ENCODE measurements at places on chromosomes 1 and 21.

DNA sequence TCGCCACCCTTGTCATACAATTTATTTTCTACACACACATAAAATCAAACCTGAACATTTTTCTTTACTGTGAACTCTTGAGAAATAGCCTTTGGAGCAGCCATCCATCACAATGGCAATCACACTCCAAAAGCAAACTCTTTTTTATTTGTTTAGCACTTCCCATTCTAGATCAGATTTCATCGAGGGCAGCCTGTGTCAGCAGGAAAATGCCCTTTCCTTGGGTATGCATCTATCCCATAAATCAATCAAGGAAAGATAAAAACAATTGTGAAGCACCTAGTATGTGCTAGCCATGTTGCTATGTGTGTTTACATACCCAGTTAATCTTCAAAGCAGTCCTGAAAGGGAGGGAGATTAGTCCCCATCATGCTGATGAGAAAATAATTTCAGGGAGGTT, 484.1 kb upstream of the USP24 start:
- no peak for DNase-seq

DNA sequence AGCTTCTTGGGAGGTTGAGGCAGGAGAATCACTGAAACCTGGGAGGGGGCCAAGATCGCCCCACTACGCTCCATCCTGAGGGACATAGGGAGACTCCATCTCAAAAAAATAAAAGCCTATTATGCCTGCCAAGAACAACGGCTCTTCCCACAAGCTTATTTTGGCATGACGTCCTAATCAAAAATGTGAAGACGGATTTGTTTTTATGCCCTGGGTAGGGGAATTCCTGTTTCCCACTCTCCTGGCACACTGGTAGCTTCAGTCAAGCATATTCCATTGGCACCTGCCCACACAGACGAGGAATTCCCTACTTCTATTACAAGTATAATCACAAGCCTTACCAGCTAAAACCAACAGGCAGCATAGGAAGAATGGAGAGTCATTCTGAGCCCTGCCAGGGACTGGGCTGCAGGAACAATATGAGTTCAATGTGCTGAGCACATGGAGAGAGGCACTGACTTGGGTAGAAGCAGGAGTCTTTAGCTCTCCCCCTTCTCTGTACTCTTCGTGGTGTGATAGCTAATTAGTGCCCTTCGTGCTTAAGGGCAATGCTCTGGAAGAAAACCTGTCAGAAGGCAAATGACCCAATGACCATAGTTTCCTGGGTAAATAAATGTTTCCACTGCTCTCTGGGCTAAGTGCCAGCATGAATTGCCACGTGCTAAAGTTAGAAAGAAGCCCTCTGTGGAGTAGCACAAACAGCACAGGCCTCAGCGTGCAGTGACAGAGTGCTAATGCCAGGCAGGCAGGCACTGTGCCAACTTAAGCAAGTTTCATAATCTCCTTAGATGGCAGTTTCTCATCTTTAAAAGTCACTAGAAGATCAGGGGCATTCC, 16.8 kb downstream of the TNFSF4 start:
- DNase-seq = no peak

DNA sequence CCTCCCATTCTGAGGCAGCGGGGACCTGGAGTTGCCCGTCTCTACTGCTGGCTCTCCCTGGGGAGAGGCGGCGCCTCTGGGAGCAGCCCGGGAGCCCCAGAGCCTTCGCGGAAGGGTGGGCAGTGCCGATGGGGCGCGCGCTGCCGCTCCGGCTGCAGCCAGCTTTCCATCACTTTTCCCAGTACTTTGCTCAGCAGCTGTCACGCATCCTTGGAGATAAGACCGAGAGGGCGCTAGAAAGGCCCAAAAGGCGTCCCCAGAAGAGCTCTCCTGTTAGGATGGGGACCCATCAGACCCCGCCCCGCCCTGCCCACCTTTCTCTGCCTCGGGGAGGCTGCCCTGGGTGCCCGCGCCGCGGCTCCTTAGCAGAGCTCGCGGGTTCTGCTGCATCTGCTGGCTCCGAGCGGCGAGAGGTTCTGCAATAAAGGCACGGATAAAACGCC, 534 bp downstream of the KCNH1 start:
- DNase-seq = peak; percentile 66

- DNase-seq = peak; percentile 78
Observed at GRCh38 chr1:229625071-229625914, 629 bp downstream of the TAF5L start.

GRCh38 chr1:147892216-147892615, 10.4 kb upstream of the GJA8 start:
- DNase-seq = peak; percentile 50

- no peak for DNase-seq
Observed at GRCh38 chr21:42747276-42747701, 93.9 kb downstream of the PDE9A start.

GRCh38 chr1:227911376-227911775, 36.4 kb downstream of the WNT9A start:
- no peak for DNase-seq

GRCh38 chr21:39484711-39485276, 33.0 kb downstream of the SH3BGR start:
- no peak for DNase-seq

GRCh38 chr21:44898851-44899767, 21.6 kb downstream of the ITGB2 start:
- no peak for DNase-seq

- DNase-seq = no peak
Observed at GRCh38 chr1:177517546-177517945, 346.8 kb downstream of the BRINP2 start.

- DNase-seq = no peak
Observed at GRCh38 chr1:55839626-55840025, 624.5 kb upstream of the USP24 start.

DNA sequence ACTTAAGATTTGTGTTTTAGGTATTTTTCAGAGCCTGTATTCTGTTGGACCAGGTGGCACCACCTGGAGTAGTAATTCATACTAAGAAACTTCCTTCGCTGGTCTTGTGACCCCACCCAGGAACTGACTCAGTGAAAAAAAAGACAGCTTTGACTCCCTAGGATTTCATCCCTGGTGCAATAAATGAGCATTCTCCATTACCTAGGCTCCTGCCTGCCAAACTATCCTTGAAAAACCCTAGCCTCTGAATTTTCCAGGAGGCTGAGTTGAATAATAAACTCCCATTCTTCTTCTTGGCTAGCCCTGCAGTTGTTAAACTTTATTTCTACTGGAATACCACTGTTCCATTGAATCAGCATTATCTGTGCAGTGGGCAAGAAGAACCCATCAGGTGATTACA, 10.6 kb upstream of the RGS18 start:
- no peak for DNase-seq

- no peak for DNase-seq
Observed at GRCh38 chr1:183993132-183993531, 44.4 kb downstream of the COLGALT2 start.

GRCh38 chr1:216902669-216903381, 179.6 kb upstream of the ESRRG start:
- DNase-seq = no peak

- DNase-seq = no peak
Observed at GRCh38 chr1:180610556-180611015, 21.2 kb upstream of the XPR1 start.

DNA sequence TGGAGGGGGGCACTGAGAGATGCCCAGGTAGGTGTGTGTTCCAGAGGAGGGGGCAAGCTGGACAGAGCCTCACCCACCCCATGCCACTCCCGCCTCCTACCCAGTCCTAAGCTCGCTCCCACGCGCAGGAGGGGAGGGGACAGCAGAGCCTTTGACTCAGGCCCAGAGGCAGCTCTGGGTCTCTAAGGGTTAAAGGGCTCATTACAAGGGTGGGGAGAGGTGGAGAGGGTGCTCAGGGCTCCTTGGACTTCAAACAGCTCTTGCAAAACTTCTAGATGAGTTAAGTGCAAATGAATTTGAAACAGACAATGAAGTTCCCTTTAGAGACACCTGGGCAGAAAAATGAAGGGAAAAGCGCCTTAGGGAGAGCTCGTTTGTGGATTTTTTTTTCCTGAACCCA, 104.2 kb upstream of the CASZ1 start:
- no peak for DNase-seq

- DNase-seq = peak; percentile 42
Observed at GRCh38 chr1:68495968-68496679, 758 bp downstream of the DEPDC1 start.

GRCh38 chr1:68384321-68384813, 65.4 kb downstream of the RPE65 start:
- DNase-seq = no peak

- no peak for DNase-seq
Observed at GRCh38 chr21:39650306-39650705, 37.6 kb downstream of the B3GALT5 start.

- no peak for DNase-seq
Observed at GRCh38 chr1:204650911-204651570, 34.5 kb downstream of the LRRN2 start.

GRCh38 chr1:62395291-62395690, 41.6 kb upstream of the USP1 start:
- DNase-seq = no peak

DNA sequence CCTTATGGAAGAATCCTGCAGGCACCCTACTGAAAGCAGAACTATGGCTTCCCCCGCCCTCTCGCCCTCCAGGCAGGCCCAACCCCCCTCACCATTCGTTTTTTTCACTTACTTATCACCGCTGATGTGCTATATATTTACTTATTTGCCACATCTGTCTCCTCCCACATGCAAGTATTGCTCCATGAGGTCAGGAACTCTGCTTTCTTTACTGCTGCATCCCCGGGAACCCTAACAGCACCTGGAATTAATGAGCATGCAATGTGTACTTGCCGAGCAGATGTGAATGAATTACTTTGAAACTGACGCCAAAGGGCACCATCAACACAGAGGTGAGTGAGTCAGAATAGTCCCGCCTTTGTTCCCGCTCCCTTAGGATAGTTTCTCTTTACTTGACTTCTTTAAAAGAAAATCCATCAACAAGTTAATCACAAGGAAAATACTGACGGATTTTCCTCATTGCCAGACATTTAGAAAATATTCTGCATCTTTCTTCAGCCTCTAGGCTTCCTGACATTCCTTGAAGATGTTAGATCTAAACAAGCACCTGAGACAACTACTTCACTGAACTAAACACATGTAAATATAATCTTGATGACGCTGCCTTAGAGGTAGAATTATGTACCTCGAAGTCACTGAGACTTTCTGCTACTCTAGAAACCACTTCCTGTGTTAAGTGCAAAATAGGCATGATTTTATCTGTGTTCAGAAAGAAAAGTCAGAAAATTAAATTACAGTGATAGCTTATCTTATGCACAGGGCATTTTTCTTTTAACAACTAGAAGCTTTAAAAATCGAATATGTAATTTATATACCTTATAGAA, 17.5 kb upstream of the RAB4A start:
- no peak for DNase-seq

- no peak for DNase-seq
Observed at GRCh38 chr1:159428536-159428935, 3.5 kb upstream of the OR10J4 start.

All from ecto neural progenitor cell (in vitro differentiated cells).